ENCODE measurements at places on chromosomes 7 and 10.

DNA sequence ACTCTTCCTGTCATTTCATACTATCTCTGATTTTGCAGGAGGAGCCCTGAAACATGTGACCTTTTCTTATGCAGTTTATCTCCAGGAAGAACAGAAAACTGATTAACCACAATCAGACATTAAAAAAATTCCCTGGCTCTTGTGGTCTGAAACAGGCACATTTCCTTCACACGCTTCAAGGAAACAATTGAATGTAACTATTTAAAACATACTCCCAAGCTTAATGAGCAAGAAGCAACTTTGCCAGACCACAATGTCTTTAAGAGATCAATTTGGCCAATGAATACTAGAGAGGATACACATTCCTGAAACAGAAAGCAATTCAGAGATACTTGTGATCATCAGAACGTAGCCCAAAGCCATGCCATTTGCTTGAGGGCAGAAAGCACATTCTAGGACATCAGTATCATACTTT lies 65.8 kb downstream of the PIP4K2A start:
- DNase-seq: peak; percentile 86

- no peak for DNase-seq
Observed at GRCh38 chr7:31370609-31371008, 30.1 kb upstream of the NEUROD6 start.

- DNase-seq: peak; percentile 78
Observed at GRCh38 chr10:124403548-124403947, 15.2 kb downstream of the OAT start.

DNA sequence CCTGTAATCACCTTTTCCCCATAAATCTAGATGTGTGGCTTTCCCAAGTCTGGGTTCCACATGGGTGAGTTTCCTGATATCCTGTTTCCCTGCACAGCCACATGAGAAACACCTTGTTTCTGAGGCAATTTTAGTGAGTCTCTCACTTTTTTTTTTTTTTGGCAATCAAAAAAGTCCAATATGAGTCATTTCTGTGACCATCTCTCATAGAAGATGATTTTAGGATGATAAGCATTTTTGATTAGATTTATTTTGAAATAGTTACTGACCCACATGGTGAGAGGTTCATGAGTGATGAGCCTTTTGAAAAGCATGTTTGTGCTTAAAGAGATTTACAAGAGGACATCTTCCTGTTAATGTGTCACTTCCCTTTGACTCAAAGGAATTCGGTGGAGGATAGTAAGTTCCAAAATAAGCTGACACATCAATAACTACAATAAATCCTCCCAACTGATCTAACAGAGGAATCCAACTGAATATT lies 464.0 kb downstream of the INHBA start:
- DNase-seq: peak; percentile 80

DNA sequence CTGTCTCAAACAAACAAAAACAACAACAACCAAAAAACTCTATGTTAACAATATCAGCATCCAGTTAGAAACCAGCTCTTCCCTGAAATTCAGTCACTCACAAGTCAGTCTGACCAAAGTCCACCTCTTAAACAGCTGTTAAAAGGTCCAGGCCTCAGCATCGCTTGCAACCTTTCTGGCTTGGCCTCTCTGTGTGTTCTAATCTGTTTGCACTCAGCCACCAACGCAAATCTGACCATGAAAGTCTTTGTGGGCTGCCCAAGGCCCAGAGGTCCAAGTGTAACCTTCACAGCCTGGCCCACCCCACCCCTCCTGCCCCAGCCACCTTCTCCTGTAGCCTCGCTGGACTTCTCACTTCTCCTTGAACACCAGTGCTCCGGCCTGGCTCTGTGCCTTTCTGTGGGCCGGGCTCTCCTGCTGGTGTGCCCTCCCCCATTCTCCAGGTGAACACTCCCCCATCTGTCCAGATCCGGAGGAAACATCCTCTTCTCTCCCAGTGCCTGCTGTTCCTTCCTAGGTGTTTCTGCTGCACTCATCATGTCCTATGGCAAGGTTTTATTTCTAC lies 72.2 kb upstream of the EFCAB10 start:
- DNase-seq: no peak

DNA sequence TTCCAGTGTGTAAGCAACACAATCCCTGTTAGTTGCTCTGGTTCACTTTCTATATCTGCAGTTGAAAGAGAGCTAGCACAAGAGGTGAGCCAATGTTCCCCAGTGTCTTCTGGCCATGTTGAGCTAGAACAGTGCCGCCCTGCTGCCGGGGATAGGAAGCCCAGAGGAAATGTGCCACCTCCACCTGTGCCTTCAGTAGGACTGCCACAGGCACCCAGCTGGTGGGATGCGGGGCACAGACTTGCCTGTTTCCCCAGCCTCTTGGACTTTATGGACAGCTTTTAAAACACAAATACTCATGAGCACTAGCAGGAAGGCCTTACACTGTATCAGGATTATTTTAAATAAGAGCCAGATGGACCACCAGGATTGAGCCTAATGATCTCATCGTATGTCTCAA lies 234.5 kb upstream of the COBL start:
- no peak for DNase-seq

GRCh38 chr10:113030453-113030852 lies 80.4 kb downstream of the TCF7L2 start:
- DNase-seq: peak; percentile 65

DNA sequence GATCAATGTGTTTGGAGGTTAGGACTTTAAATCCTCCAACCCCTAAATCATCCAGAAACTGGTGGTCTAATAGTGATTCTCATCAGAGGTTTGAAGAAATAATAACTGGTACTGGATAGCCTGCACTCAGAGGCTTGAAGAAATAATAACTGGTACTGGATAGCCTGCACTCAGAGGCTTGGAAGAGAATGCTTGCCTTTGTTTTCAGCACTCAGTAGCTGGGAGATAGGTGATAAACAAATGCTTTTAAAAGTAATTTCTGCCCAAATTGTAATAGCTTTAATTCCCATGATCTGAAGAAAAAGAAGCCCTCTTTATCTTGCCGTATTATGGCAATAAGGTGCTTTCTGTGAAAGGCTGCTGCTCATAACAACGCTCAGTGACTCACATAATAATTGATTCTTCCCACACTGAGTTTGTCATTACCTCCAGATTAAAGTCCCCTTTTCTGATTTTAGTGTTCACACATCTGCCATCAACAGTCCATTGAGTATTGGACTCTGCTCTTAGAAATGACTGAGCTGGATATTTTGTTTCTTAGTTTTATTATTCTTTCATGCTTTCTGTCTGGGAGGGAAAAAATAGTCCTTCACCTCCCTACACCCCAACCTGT lies 112.3 kb upstream of the PHYHIPL start:
- DNase-seq: no peak

DNA sequence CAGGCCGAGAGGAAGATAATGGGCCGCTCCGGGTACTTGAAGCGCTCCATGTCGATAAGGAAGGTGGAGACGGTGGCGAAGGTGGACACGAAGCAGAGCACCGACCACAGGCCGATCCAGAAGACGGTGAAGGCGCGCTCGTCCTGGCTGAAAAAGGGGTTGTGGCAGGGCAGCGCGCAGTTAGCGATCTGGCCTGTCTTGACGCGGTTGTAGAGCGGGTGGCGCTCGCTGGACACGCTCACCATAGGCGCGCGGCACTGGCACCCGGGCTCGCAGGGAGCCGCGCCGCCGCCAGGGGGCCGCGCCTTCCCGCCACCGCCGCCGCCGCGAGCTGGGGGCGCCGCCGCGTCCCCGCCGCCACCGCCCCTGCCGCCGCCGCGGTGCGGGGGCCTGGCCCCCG lies 1.6 kb downstream of the FZD8 start:
- DNase-seq: peak; percentile 55

- no peak for DNase-seq
Observed at GRCh38 chr7:55526770-55527169, 45.5 kb downstream of the VOPP1 start.

- DNase-seq: no peak
Observed at GRCh38 chr10:46239247-46239646, 47.5 kb upstream of the ANTXRL start.

DNA sequence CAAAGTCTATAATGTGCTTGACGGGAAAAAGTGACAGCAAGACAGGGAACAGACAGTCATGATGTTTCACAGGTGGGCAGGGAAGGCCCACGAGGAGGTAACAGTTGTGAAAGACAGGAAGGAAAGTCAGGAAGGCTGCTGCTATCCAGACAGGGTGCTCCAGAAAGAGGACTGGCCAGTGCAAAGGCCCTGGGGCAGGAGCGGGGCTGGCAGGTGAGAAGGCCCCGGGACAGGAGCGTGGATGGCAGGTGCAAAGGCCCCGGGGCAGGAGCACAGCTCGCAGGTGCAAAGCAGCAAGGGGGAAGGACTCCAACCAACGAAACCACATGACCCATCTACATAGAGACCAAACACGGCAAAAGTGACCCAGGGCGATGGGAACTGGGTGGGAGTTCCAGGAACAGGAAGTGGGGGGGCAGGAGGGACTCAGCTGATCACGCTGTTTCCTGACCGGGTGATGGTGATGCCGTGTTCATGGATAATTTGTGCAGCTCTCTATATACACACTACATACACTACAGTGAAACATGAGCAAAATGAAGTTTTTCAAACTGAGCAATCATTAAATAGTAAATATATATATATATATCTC lies 138.2 kb downstream of the MAD1L1 start:
- DNase-seq: no peak

DNA sequence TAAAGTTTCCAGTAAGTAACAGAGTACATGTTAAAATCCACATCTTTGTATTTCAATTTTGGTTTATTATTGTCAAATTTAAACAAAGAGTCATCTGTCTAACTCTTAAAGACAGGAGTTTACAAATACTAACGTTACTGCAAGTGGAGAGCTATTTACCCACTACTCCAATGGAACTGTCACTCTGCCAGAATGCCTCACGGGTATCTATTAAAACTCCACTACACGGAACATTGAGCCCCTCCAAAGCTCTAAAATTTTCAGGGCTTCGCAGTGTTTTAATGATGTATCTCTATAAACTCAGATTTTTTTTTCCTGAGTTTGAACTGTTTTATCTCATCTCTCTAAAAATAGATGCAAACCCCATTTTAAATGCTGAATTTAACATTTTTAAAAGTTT lies 388.7 kb upstream of the SEMA3A start:
- no peak for DNase-seq

DNA sequence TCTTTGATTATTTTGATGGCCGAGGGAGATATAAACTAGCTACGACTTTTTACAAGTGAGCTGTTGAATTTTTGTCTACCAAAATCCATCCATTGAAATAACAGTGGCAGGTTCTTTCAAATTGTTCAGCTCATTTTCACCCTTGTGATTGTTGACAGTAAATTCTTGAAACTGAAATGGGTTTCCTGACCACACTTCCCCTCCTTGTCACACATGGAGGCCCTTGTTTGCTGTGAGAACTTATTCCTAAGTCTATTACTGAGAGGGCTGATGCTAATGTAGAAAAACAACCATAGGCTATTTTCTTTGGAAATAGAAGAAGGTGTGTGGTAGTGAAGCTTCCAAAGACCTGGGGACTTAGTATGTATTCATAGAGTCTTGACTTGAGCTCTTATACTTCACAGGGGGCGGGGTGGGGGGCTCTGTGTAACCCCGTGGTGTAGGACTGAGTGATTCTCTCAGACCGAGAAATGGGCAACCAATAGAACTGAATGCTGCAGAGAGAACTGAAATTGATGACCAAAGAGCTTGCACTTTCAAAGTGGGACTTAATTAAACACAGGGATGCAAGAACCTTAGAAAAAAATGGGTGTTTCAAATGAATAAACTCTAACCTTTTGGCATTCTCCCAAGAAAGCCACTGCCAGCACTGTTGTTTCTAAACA lies 718.9 kb downstream of the CCSER2 start:
- DNase-seq: no peak

GRCh38 chr10:44462338-44462914 lies 77.5 kb upstream of the CXCL12 start:
- no peak for DNase-seq

DNA sequence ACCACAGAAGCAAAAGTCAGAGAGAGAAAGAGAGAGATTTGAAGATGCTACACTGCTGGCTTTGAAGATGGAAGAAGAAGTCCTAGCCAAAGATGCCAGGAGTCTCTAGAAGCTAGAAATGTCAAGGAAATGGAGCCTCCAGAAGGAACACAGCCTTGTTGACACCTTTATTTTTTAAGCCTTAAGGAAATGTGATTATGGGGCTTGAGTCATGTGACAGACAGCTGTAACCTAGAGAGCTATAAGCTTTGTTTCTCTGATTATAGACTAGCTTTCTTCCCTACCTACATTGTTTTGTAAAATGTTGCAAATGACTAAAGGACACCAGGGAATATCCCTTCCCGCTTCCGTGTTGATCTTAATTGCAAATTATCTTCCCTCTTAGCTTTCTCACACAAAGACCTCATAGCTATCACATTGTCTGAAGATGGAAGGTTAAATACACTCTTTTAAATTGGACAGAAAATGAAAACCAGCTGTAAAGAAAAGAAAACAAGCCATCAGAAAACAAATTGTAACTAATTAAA lies 199.9 kb downstream of the ARHGAP12 start:
- no peak for DNase-seq

DNA sequence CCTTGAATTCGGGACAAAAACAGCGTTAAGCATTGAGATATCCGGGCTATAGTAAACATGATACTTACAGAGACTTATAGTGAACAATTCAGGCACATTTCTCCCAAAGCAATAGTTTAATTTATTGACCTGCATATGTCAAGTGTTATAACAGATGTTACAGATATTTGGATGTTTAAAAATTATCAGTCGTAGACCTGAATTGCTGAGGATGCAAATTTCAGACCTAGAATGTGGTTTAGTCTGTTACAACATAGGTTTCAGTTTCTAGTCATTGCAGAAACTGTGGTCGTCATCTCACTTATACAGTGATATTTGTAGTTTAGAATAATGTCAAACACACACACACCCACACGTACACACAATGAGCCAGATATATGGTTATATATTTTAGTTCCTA lies 85.2 kb downstream of the VTI1A start:
- DNase-seq: peak; percentile 21

- no peak for DNase-seq
Observed at GRCh38 chr10:20289070-20289828, 473.0 kb downstream of the PLXDC2 start.

DNA sequence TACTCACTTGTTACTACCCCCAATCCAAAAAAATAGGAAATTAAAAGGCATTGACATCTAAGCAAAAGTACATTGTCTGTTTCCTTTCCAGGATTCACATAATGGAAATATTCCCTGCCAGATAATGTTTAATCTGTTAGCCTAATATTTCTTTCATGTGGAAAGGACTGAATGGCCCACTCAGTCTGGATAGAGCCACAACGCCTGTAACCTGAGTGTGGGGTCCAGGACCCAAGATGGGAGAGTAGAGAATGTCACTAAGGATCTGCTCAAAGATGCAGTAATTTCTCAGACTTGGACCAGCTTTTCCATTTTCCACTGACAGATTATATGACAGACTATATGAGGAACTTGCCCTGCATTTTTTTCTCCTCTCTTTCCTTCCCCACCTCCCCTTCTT lies 1088.9 kb downstream of the KCNMA1 start:
- no peak for DNase-seq

Measured in fibroblast of upper back skin (primary cell).